ENCODE measurements at places on chromosomes 5 and 9.

- no peak for DNase-seq
These were observed 499.3 kb downstream of the CCDC171 start for GRCh38 chr9:16052146-16052545.

DNA sequence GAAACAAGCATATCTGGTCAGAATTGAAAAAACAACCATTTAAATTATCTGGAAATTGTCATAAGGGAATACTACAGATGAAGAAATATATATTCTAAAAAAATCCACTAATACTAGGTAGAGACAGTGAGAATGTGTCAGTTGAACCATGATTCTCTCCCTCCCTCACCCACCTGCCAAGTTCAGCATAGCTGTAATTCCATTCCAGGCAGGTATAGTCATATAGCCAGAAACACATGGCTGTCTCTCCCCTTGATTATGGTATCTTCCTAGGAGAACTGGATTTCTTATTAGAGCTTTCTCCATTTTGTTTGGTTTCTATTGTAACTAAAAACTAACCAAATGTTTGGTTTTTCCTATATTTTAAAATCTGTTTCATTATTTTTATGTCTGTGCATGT, 509.2 kb downstream of the CDH10 start:
- no peak for DNase-seq

GRCh38 chr9:85420750-85421149, 321.0 kb downstream of the AGTPBP1 start:
- DNase-seq = no peak

DNA sequence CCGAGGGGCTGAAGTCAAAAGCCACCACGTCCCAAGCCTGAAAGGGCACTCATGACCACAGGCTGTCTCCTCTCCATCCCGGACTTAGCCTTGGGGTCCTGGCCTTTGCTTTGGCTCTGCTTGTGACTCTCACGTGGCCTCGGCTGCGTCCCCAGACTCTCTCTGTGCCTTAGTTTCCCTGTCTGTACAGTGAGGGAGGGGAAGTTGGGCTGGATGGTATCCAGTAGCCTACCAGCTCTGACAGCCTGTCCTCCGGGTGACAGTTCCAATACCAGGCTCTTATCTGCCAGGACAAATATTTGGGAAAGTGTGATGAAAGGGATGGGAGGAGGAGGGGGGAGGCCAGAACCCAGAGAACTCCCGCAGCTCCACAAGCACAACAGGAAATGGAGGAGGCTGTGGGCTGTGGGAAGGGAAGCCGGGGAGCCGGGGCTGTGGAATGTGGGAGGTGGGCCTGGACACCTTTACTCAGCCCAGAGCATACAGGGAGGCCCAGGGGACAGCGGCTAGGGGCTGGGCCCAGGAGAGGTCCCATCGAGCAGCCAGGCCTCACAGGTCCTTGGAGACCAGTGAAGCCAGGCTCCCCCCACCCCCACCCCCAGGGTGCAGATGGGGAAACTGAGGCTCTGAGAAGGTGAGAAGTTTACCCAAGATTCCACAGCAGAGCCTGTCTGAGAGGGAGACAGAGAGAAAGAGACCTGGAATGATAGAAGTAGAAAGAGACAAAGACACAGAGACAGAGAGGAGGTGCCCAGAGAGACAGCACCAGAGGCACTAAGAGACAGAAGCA, 18.3 kb downstream of the PDGFRB start:
- no peak for DNase-seq

- DNase-seq = no peak
These were observed 64.7 kb downstream of the STK10 start for GRCh38 chr5:172123269-172123692.

DNA sequence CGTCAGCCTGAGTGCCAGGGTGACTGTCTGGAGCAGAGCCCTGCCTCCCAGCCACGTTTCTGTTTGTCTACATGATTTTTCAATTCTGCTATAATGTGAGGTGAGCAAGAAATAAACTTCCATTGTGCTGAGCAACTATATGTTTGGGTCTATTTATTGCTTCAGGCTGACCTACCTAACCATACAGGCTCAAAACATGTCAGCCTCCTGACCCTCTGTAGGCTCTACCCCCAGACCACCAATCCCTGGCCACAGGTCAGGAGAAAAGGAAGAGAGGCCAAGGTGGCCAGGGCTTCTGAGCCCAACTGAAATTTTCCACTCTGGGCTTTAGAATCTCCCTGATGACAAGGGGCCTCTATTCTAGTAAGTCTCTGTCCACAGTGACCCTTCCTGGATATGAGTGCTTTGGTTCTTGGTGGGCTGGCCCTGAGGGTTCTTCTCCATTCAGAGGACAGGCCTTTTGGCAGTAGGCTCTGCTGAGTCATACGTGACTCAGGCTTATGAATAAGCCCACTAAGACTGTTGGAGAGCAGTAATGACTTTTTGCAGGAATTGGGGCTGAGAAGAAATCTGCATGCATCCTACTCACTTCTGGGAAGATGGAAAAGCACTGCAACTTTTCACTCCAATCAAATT, 117.2 kb upstream of the TBCA start:
- DNase-seq = peak; percentile 29

DNA sequence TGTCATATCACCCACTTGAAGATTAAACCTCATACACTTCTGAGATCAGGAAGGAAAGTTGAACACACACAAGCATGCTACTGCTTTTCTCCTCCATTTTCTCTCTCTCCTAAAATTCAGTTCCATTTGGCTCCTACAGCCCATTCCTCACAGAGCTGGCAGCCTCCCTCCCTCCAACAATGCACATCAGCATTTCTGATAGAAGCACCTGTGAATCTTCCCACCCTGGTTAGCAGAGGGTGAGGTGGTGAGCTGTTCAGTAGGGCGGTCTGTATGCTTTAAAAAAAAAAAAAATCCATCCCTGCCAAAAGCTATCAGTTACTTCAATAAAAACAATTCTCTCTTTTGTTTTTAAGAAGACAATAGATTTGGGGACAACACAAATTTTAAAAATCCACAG, 463.2 kb upstream of the KIF2A start:
- no peak for DNase-seq

DNA sequence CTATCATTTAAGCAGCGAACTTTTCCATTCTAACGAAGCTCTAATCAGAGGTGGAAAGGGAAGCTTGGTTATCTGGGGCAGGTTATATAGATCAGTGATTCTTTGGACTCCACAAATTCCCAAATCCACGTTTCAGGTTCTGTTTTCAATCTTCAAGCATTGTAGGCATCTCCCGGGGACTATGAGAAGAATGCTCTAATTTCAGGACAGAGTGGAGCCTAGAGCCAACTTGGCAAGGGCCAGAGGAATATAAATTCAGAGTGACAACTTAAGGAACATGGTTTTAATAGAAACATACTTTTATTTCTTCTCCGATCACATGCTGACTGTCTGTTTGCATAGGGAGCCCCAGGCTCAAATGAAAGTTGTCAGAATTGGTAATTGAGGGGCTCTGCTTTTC, 514.0 kb upstream of the KLF4 start:
- DNase-seq = no peak

DNA sequence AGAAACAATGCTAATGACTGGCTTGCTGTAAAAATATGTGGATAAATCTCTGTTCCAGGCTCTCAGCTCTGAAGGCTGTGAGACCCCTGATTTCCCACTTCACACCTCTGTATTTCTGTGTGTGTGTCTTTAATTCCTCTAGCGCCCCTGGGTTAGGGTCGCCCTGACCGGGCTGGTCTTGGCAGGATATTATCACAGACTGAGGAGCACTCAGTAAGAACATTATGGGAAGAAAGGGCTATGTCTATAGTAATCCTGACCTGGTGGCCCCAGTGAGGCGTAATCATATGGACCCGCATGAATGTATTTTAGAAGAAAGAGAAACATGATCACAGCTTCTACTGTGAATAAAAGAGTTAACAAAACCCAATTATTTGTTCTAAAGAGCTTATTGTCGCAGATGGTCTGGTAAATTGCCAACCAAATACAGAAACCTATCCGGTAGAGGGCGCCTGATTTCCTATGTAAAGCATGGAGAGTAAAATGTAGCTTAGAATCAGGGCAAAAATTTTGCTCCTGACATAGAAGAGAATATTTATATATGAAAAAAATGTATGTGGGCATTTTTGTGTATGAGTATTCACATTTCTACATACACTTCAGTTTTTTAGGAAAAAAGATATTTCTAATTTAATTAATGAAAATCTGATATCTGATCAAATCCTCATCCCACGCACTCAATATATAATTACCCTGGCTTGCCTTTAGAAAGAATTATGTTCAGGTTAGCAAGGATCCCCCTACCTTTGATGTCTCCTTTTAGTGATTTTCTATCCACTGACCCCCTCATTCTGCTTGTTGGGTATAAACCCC, 5.8 kb upstream of the IFNA1 start:
- peak; percentile 35 for DNase-seq

DNA sequence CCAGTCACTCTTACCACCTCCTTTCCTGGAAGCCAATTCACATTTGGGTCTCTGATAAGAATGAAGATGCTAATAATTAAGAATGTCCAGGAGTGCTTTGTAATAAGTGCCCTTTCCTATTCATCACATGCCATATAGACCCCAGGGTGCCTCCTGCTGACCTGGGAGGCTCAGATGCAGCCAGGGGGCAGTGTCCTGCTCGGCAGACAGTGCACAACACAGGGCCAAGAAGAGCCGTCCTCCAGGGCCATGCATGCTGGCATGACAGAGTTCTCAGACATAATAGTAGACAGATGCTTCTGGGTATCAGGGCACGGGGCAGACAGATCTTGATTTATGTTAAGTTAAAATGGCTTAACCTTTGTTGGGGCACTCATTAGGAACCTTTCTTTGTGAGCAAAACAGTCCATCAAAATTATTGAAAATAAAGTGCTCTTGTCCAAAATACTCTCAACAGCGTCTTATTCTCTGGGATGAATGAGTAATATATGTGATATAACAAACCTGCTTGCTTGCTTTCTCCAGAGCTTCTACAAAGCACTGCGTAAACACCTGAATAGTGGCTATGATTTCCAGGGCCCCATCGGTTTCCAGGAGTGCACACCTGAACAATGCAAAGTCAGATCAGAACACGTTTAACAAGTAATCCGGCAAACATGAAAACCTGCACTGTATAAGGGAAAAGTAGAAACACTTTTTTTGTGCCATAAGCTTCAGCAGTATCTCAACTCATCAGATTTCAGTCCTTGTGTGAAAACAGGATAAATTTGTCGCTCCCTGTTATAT, 192.7 kb downstream of the FANCC start:
- no peak for DNase-seq

- DNase-seq = peak; percentile 91
These were observed 24.2 kb downstream of the TCF7 start for GRCh38 chr5:134138416-134139376.

DNA sequence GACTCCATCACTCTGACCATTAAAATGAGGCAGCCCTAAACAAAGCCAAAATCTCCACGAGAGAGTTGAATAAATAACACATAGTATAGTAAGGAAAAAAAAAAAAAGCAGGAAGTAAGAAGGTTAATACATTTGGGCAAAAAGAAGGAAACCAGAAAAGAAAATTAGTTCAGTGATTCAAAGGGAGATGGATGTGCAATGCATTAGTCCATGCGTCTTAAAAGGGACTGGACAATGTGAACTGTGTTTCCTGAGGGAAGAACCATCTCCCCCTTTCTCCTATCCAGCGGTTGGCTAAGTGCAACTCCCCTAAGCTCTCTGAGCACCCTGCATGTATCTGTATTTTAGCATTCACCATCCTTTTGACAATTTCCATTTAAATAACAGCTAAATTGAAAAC, 1.4 kb downstream of the ANKRA2 start:
- no peak for DNase-seq

GRCh38 chr9:20863945-20864344, 167.5 kb downstream of the HACD4 start:
- no peak for DNase-seq

DNA sequence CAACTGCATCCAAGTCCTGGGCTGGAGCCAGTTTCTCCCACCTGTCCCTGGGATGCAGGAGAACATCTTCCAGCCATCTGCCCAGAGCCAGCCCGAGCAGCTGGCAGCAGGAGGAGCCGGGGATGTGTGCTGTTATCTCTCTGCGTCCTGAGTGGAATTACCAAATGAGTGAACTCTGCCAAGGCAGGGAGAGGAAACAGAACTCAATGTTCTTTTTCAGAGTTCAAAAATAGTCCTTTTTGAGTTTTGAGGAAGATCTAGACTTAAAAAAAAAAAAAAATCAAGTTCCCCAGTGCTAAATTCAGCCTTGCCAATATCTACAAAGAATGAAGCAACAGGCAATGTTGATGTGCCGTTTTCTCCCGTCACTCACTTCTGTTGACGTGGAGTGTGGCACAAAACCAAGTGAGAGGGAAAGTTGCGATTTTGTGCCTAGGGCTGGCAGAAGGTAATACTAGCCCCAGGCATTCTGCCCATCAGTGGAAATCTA, 56.2 kb downstream of the TMOD1 start:
- DNase-seq = no peak

GRCh38 chr5:155394727-155395126, 381.2 kb downstream of the KIF4B start:
- DNase-seq = no peak

DNA sequence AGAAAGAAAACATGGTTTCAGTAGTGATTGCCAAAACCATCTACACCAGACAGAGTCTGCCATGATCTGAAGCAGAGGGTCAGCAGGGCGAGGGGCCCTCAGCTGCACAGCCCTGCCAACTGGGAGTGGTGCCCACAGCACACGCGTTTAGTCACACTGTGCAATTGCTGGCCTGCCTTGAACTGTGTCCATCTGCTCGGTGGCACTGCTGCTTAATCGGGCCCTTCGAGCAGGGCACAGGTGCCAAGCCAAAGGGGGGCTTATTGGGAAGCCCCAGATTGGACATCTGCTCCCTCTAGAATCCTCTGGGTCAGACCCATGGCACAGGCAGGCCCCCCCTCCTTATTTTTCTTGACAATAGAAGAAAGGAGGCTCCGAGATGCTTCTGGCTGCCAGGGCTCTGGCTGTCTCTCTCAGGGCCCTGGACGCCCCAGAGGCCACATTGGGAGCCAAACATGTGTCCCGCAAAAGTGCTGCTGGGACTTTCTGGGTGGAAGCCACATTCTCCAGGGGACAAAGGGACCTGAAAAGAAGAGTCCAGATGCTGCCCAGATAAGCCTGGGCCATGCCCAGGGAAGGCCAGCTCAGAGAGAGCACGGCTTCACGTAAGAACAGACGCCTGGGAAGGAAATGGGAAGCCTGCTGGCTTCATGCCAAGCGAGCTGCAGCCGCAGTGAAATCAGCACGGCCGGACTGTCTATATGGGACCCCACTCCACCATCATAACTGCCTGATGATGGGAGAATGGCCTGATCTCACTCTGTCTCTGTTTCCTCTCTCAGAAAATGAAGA, 349.2 kb downstream of the GADD45G start:
- no peak for DNase-seq

DNA sequence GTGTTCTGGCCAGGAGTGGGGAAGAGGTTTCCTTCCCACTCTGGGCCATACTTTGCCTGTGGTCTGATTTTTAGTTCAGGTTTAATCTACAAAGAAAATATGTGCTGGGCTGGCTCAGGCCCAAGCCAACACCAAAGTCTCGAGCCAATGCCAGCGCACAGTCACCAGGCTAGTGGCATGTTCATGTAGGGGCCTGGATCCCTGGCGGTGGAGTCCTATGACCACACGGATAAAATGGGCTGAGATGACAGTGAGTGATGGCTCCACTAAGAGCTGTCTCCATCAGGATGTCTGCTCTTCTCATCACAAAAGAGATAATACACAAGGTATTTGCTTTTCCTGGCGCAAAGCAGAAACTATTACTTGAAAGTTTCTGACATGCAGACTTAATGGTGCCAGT, 92.9 kb upstream of the PTPN3 start:
- DNase-seq = no peak

- no peak for DNase-seq
These were observed 179.1 kb downstream of the SLIT3 start for GRCh38 chr5:169121630-169122420.

Measured in activated CD4-positive, alpha-beta memory T cell treated with anti-CD3 and anti-CD28 coated beads for 36 hours (primary cell).